ENCODE measurements at places on chromosomes 4 and X. TPM values are rescaled to one million over a fixed set of nuclear protein-coding genes. Genes with fewer than 3 reads are reported as not detected.

The HTRA3 gene
- total RNA-seq = 18.2 TPM

The ADH1A gene
- total RNA-seq = not detected

The SPANXC gene
- not detected for total RNA-seq

The RNF150 gene
- total RNA-seq = 0.72 TPM

Measured in lower leg skin (tissue), 4 donors.